ENCODE measurements at places on chromosomes 6 and 20.

- DNase-seq: peak; percentile 68
Measured at GRCh38 chr20:22686097-22686496, 101.7 kb upstream of the FOXA2 start.

DNA sequence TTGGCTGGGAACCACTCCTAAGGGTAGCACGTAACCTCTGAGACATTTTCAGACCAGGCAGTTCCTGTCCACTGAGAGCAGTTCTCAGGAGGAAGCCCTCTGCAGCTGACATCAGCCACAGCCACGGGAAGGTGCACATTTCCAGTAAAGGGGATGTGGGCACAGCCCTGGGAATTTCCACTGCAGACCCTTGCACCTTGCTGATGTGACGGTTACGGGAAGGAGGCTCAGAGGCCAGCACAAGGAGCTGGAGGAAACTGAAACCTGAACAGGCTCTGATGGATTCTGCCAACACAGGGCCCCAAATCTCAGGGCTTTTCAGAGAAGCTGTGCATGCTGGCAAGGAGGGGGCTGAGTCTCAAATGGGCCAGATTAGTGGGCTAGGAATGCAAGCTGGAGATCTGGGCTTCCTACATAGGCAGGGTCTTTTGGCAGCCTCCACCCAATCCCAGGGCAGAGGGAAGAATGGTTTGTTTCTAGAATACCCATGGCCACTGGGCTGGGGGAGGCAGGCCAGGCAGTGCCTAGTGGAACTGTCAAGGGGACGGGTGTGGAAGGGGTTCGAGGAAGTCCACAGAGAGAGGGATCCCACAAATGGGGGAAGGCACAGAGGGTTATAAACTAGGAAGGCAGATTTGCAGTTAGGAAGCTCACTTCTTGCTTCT is 14.2 kb downstream of the EBF4 start:
- DNase-seq: no peak

DNA sequence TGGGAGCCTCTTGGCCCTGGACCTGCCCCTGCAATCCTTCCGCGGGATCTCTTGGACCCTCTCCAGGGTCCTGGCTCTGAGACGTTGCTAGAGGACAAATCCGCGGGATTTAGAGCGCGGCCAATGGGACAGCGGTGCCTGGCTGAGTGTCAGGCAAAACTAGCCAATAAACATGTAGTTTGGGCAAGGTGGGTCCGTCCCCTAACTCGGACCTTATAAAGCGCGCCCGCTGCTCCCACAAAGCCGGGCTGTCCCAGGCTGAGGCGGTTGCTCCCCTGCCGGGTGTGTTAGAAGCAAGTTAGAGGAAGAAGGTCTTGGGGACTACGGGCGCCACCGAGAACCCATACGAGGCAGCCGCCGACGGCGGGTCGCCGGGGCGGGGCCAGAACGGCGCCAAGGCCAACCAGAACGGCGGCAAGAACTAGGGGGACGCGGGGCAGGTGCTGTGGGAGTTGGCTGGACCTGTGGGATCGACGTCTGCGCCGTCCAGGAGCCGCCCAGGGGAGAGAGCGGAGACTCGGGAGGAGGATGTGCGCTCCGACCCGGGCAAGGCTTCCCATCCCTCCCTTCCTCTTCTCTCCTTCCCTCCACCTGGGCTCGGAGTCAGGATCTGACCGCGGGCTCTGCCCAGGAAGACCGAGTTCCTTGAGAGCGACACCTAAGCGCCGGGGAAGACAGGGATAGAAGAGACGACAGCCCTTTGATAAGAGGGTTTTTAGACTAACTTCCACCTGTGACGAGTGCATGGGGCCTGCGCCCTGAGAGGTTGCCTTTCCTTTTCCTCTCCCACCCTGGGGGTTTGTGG is 6.5 kb upstream of the TMEM14A start:
- peak; percentile 86 for DNase-seq

GRCh38 chr6:154511791-154512190 is 1.3 kb upstream of the CNKSR3 start:
- no peak for DNase-seq
